Stimulated activated CD4-positive, alpha-beta T cell treated with anti-CD3 and anti-CD28 coated beads, Interleukin-1b, Interleukin-23, amount 100 ng/mL, for 48 hours (primary cell): ENCODE measurements at places on chromosomes 11 and 22.

DNA sequence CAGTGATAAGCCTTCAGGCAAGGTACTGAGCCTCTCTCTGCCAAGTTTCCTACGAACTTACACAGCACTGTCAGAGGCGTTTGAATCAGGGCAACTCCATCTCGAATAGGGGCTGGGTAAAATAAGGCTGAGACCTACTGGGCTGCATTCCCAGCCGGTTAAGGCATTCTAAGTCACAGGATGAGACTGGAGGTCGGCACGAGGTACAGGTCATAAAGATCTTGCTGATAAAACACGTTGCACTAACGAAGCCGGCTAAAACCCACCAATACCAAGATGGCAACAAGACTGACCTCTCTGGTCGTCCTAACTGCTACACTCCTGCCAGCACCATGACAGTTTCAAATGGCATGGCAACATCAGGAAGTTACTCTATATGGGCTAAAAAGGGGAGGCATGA is 20.4 kb upstream of the POGLUT3 start:
- DNase-seq, result no peak

DNA sequence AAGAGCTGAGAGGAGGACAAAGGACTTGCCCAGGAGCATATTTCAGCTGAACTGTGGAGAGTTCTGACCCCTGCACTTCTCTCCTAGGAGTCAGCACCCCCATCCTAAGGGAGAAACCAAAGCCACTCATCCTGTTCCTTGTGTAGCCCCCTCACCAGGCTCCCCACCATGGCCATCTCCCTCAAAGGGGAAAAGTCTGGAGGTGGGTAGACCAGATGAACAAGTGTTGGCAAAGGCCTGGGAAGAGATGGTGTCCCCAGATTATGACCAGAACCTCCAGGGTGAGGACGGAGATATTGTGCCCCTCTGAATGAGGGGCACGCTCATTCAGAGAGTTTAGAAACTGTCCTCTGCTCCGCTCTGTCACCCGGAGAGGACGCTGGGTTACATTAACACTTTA is 880.0 kb downstream of the BRD1 start:
- DNase-seq, result no peak

DNA sequence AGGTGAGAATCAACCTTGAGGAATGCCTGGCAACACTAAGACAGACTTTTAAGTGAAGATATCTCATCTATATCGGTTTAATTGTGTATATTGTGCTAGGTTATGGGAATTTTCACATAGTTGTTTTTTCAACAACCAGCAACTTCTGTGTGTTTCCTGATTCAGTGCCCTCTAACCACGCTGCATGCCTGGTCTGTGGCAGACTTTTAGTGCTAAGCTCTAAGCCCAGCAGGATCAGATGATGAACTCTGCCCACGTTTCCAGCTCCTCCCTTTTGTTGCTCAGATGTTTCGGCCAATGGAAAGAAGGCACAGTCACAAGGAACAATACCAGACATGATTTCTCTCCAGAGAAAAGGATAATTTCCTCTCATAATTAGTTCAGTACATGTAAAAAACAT is 1.4 kb upstream of the VWA5A start:
- no peak for DNase-seq

DNA sequence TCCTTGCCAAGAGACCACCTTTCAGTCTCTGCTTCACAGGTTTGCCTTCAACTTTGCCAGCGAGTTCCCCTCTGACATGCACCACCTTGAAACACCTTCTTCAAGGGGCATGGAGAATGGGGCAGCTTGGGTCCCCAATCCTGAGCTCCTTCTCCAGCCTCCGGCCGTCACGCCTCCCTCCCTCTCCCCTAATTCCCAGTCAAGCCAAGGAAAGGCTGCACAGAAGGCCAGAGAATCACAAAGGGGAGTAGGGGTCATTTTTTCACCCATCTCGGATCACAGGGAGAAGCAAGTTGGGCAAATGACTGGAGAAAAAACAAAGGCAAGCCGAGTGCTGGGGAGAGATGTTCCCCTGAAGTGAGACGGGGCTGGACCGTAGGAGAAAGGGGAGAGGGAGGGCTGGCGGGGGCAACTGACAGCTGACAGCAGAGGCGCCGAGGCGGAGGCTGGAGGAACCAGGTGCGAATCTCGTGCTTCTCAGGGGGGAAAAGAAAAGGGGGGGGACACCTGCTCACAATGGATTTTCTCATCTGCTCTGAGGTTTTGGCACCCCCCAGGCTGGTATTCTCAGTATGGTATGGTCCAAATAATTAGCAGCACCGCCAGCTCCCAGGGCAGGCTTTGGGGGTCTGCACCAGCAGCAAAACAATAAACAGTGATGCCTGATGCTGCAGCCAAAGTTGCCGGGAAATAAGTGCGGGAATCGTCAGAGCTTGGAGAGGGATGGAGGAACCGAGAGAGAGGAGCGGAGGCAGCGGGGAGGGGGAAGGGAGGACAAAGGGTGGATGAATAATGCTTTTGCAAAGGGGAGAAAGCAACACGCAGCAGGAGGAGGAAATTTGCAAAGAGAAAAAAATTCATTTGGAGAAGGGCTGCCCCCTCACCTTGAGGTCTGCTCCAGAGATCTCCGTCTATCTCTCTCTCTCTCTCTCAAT is 644 bp downstream of the YPEL4 start:
- DNase-seq, result no peak

DNA sequence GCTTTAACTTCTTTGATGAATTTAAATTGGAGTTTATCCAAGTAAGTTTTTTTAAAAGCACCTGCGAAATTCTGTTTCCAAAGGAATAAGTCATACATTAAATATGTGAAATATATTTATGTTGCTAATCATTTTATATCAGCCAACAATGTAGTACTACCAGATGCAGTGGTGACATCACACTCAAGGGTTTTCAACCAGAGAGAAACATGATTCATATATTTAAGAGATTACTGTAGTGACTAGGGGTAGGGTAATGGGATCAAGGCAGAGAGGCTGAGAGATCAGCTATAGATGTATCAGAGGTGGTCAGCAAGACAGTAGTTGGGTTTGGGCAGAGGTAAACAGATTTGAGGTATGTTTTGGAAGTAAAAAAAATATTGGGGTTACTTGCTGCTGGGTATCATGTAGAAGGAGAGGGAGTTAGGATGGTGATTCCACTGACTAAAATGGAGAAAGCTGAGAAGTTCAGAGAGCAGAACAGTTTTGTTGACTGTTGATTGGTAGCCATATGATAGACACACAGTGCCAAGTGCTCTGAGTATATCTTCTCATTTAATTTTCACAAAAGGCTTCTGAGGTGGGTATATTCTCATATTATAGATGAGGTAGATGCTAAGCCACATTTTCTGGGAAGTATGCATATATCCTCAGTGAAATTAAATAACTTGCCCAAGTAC is 39.4 kb downstream of the CEP57 start:
- DNase-seq, result no peak

- DNase-seq, result no peak
Measured at GRCh38 chr22:47293368-47294221, 531.1 kb downstream of the TBC1D22A start.

- no peak for DNase-seq
Measured at GRCh38 chr11:12430954-12431595, 53.7 kb downstream of the PARVA start.

DNA sequence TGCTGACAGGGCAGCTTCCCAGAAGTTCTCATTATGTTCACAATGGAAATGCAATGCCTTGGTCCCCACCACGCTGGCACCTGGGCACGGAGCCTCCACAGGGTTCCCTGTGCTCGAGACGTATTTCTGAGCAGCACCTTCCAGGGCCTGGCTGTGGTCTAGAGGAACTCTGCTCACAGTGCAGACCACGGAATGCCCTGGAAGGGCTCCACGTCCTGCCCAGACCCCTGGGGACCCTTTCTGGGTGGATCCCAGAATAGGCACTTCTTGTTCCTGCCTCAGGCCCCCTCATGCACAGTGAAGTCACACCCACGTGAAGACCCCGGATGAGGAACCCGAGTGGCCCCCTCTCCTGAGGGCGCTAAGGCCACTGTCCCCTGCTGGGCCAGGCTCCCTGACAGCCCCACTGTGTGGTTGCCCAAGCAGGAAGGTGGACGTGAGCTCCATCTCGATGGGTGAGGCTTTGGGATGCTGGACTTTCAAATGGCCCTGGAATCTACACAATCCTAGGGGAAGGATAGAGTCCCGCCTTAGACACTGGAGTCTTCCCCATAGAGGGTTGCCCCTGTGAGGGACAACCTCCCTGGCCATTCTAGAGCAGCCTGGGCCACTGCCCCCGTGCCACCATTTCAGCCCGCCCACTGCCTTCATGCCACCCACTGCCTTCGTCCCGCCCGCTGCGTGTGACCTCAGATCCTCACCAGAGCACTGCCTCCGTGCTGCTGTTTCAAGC is 1106.8 kb downstream of the BRD1 start:
- no peak for DNase-seq

DNA sequence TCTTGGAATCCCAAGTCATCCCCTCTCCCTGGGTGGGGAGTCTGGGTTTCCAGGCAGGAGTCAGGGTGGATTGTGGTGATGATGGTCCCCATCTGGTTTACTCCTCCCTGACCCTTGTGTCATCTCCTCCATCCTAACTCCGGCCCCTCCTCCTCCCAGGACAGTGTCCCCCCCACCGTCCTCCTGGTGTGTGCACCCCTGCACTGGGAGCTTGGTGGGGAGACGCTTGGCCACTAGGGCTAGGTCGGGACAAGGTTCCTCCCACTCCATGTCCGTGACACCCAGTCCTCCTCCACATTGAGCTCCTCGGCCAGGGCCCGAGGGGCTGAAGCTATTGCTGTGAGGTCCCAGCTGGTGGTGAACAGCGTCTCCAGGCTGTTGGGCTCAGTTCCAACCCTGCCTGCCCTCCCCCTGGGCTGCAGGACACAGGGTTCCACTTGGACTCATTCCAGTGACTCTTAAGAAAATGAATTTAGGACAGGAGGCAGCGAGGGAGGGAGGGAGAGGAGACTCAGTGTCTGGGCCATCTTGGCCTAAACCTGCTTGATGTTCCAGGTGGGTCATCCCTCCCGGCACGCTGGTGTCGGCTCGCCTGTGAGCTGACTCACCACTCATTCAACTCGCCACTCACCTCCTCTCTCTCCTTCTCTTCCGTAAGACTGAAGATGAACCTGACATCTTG is 433.2 kb downstream of the TBC1D22A start:
- DNase-seq, result no peak

DNA sequence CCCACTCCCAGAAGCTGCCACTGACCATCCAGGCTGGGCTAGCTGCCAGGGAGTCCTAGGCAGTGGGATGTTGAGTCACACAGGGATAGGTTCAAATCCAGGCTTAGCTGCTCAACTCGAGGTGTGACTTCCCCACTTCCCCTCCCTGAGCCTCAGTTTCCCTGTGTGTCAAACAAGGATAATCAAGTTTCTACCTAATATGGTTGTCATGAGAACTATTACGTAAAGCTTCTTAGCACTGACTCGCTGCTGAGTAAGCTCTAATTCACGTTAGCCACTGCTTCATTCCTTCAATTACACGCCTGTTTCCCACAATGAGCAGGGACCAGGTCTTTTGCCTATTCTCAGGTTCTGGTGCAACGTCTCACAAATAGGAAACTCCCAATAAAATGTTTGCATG is 67.7 kb downstream of the SEZ6L start:
- no peak for DNase-seq

GRCh38 chr11:100684101-100685065 is 2.7 kb upstream of the ARHGAP42 start:
- DNase-seq, result no peak

GRCh38 chr22:37331856-37332536 is 49.7 kb downstream of the CYTH4 start:
- DNase-seq, result no peak

DNA sequence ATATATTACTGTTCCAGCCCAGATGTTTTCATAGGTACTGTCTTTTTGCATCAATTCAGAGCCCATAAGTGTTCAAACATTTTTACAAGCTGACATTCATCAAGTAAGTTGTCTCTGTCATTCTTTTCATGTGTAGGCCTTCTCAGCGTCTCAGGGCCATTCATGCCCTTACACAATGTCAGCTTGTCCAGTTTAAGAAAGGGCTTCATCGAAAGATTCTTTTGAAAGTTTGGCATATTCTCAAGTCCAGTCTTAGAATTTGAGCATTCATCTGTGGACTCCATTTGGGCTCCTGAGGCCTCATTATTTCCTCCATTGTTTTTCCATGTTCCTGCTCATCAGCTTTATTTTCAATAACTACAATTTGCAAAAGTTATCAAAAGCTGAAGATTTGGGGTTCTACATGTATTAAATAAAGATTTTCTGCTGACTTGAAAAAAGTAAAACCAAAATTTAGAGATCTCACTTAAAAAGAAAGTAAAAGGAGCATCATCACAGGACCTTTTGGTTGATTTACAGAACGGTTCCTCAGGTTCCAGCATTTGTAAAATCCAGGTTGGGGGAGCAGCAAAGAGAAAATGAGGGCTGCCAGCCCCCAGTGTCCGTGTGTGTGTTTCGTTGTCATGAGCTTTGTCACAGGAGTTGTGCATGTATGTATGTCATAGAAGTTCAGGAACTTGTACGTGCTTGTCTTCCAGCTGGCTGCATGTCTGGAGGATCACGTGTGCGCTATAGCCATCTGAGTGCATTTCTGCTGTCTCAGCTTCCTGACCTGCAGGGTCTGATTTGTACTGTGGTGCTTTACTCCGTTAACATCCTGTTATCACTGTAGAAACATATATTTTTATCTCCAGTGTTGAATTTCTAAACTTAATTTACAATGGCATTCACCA is 15.6 kb downstream of the MOV10L1 start:
- no peak for DNase-seq

- peak; percentile 27 for DNase-seq
Measured at GRCh38 chr11:61163714-61164605, 2.7 kb upstream of the VPS37C start.

DNA sequence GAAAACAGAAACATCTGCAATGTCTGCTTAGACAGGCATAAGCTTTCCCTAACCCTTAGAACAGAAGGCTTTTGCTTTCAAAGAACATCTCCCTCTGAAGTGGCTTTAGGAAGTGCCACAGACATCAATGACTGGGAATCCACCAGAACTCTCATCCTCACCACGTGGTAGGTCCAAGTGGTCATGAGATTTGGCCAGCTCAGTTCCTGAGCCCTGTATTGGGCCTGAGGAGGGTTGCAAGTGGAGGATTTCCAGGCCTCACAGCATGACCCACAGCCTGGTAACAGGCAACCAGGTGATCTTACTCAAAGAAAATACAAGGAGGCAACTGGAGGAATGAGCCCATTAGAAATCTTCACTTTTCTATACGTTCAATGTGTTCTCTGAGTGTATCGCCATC is 1.6 kb downstream of the CASP1 start:
- DNase-seq, result no peak

DNA sequence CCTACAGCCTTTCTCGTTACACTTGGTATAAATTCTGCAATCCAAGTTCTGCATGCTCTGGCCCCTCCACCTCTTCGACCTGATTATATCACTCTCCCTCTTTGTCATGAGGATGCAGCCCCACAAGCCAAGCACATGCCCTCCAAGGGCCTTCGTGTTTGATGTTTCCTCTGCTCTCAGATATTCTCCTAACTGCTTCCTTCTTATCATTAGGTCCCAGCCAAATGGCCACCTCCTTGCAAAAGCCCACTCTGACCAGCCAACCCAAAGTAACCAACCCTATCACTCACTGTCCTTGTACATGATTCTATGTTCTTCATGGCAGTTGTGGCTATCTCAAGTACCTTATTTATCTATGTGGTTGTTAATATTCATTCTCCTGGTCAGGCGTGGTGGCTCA is 38.3 kb upstream of the LRRC55 start:
- DNase-seq, result no peak

- no peak for DNase-seq
Measured at GRCh38 chr22:42901790-42902508, 44.9 kb upstream of the ARFGAP3 start.

GRCh38 chr11:110305169-110306018 is 9.0 kb upstream of the RDX start:
- DNase-seq, result no peak
